G401 (cell line): ENCODE measurements at places on chromosomes 16 and 17.
A peak's percentile ranks its signal among the peaks of the same experiment; 100 is the strongest.

DNA sequence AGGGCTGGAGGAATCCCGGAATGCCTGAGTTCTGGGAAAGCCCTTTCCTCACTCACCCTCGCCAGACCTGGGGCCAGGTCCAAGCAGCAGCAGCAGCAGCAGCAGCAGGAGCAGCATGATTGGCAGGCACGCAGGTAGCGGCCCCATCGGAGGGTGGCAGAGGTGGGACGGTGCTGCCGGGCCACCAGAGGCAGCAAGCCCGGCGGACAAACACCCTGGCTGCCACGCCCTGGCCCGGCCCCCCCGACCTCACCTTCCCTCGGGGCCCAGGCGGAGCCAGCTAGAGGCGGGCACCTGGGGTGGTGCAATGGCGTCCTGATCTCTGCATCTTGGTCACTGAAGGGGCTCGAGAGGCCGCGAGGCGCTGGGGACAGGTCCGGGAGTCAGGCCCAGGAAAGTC, 122.4 kb downstream of the LAT start:
- no peak for DNase-seq

- no peak for DNase-seq
Measured at GRCh38 chr16:2074071-2074470, 26.3 kb downstream of the TSC2 start.

DNA sequence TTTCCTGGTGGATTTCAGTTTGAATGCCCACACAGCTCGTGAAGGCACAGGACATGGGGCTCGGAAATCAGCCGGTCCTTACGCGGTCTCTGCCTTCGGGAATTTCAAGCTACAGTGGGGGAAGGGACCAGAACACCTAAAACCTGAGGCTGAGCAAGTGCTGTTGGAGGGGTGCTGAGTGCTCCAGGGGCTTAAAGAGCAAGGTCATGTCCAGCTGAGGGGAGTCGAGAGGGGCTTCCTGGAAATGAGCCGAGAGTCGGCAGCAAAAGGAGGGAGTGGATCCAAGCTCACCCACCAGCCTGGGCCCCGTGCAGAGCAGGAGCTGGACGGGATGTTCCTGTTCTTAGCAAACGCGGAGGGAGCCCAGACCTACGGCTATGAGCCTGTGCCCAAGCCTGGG, 73.2 kb upstream of the RPL38 start:
- DNase-seq: no peak

DNA sequence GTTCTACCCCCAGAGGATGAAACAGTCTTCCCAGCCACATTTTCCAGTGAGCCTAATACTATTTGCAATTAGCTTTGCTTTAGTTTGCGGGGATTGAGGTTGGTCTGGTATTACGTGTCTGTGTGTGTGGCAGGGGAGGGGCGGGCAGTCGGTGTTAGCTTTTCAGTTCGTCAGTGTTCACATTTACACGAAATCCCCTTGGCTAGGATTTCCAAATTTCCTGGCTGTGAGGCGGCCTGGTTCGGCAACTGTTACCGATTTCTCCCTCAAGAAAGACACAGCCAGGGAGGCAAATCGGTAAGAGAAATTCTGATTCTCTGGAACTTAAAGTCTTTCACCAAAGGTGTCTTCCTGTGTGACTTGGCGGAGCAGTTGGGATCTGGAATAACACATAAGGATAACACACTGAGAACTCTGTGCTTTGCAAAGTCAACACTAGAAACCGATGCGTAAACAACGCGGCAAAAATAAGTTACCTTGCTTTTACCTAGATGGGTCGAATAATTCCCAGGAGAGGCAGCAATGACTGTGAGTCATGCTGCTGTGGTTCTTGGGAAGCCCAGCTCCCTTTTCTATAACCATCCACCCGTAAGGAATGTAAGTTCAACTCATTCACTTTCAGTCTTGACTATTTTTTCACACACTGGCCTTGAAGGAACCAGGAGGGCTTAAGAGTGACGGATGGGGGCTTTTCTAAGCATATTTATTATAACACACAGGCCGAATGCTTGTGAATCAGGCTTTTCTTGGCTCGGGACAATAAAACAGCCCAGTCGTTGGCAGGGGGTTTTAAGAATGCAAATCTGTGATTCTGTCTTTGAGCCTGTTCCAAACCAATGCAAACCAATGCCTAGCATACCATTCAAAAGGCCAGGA, 24.2 kb downstream of the GPRC5B start:
- peak; percentile 66 for DNase-seq

DNA sequence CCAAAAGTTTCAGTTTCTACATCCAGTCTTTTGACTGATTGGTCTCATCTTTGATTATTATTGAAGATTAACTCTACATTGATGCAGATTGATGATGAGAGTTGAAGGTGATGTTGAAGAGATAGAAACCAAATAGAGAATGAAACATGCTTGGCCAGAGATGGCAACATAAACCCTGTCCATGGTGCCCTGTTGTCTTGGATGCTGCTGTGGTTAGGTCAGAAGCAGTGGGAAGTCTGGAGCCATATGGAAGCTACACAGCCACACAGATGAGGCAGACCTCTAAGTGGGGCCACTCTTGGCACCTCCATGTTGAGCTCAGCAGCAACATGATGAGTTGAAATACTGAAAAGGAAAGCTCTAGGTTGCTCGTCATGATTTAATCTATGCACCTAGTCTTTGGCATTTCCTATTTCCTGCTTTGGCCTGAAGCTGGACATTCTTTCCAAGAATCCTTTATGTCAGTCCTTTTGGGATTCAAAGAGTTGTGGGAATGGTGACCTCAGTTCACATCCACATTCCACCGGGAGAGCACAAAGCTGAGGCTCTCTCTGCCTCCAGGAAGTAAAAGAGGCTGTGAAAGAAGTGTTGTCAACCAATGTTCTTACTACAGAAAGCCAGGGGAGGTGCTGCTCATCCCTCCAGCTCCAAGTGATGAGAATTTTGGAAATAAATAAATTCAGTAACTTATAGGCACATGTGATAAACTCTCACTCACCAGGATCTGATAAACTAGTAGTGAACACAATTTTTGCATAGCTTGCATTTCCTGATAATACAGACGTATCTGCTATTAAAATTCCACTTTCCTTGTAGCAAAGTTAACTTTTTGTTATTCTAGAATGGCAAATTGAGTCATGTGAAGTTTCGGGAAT, 127.7 kb upstream of the MAF start:
- DNase-seq: no peak
